ENCODE measurements at places on chromosomes 11 and 22.

DNA sequence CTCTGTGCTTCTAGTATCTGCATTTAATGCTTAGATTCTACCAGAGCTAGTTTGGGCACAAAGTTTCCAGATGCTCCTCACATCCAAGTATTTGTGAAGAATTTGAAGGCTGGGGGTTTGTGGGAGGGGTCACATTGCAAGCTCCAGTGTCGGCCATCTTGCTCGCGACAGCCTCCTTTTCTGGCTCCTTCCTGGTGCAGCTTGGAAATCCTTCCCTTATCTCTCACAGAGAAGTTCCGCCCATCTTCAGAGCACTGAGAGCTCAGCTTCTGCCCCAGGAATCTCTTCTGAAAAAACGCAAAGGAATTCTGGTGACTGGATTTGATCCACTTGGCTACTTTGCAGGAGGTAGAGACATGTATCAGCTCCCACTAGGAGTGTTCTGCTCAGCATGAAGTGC is 497.5 kb downstream of the TBC1D22A start:
- no peak for DNase-seq

DNA sequence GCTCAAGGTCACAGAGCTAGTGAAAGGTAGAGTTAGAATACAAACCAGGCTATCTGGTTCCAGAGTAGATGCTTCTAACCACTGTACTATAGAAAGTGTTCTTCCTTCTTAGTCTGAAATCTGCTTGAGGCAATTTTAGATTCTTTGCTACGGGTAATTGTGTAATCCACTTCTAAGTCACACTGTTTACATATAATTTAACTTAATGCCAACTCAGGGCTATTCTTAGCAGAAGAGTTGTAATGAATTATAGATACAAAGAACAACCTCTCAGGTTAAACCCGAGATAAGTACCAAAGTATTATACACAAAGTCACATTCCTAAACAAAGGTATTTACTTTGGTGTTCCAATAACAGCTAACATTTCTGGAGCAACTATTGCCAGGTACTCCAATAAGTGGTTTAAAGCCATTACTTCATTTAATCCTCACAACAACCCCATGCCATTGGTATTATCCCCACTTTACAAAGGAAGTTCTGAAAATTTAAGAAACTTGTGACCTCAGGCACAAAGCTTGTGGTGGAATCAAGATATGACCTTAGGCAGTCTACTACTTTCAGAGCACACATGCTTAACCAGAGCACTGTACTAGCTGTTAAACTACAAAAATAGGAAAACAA is 31.1 kb upstream of the DDI1 start:
- DNase-seq = no peak

GRCh38 chr11:78418584-78419211 is 1.1 kb upstream of the GAB2 start:
- no peak for DNase-seq

- DNase-seq = no peak
These were observed 16.8 kb downstream of the EFCAB6 start for GRCh38 chr22:43795320-43795719.

GRCh38 chr11:6200975-6201374 is 2.0 kb downstream of the OR52W1 start:
- no peak for DNase-seq

DNA sequence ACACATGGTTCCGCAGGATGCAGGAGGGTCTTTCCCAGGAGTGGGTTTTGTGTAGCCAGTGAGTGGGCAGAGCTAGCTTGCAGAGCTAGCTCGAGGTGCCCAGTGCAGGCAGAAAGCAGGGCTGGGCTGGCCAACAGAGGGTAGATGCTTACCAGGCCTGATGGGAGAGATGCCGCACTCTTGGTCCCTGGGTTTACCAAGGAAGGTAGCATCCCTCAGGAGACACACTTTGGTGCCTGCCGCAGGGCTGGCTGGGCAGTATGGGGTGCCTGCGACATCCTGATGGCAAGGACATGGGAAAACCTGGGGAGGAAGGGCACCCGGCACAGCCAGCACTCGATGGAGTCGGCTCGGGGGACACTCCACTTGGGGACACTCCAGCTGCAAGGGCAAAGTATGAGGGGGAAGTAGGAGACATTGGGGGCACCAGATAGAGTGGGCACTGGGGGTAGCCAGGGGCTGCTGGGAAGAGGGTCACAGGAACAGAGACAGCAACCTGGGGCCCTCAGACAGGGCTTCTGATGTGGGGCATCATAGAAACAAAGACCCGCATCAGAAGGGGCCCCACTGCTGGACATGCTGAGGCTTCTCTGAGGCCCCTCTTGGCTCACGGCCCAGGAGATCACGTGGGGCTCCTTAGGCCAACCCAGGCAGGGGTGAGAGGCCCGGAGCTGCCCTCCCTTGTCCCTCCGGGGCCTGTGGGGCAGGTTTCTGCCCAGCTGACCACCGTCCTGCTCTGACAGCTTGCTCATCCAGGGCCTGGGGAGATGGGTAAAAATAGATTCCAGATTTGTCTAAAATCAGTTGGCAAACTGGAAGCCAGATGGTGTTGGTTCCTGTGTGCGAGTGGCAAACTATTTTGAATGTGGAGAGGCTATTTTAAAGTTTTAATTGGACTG is 89.8 kb downstream of the MORC2 start:
- peak; percentile 48 for DNase-seq

DNA sequence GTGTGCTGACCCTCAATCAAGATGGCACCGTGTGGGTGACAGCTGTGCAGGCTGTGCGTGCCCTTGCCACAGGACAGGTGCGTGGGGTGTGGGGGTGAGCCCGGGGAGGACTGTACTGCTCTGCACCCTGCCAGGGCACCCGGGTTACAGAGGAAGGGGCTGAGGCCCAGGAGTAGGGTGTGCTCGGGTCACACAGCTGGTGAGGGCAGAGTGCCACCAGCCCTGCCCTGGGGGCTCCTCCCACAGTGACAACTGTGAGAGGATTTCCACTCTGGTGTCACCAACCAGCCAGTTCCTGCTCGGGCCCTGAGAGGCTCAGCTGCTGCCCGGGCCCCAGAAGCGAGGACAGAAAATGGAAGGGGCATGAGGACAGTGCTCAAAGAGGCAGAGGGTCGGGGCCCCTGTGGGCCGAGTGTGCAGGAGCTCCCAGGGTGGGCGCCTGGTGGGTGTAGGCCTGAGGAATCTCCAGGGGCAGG is 20.5 kb downstream of the TRMU start:
- DNase-seq = no peak

DNA sequence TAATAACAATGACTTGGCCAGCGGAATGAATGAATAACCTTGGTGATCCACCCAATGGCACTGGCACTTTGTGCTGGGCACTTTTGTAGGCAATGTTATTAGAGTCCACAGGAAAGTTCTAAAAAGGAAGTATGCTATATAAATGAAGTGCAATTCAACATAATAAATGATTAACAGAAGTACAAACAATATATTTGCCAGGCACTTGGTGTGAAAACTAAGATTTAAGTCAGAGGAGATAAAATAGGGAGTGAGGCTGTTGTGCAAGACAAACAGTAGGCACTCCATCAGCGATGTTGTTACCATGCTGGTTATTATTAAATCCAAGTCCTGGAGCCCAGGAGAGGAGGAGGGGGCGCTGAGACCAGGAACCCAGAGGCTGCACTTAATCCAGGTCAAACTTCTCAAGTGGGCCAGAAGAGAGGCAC is 173.8 kb downstream of the LARGE1 start:
- DNase-seq = no peak

GRCh38 chr11:92859156-92859690 is 110.2 kb upstream of the MTNR1B start:
- DNase-seq = peak; percentile 7

DNA sequence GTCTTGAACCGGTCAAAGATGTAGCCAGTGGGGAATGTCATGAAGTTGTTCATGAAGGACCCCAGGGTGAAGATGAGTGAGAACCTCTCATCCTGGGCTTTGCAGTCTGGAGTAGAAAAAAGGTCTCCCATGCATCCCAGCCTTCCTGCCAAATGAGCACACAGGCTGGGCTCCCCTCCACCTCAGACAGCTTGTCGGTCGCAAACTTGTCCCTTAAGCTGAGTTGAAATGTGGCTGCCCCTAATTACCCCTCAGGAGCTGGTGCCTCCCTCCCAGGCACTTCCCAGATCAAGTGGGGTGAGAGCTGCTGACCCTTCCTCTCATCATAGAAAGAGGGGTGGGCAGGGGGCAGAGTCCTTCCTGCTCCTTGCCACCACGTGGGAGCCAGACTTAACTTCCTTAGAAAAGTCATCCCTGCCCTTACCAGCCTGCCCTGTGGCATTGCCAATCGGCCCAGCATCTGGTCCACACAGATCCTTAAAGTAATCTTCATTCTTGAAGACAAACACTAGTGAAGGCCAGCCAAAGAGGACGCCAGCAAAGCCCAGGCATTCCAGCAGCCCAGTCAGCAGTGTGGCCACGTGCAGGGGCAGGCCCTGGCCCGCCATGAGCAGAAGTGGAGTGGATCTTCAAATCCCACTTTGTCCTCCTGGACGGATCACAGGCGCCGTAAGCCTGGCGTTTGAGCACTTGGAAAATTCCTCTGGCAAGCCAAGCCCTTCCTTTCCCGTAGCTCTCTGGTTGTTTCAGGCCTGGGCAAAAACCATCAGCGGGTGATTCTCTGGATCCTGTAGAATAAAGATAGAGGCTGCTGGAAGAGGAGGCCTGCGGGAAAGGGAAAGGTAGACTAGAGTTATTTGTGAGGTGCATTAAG is 1.1 kb downstream of the SLC43A3 start:
- DNase-seq = no peak

DNA sequence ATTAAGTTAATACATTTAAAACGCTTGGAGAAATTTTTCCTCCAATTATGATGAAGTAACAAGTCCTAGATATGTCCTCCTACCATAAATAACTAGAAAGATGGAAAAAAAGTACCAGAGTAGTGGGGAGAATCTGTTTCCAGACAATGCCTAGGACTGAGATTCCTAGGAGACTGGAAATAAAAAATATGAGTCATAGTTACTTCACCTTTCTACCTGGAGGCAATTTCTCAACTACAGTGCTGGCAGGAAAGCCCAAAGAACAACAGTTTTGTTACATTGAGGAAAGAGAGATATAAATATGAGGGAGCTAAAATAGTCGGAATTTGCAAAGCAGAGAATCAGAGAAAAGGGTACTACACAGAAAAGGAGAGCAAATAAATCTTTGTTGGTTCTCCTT is 202.1 kb upstream of the ARHGAP42 start:
- no peak for DNase-seq

DNA sequence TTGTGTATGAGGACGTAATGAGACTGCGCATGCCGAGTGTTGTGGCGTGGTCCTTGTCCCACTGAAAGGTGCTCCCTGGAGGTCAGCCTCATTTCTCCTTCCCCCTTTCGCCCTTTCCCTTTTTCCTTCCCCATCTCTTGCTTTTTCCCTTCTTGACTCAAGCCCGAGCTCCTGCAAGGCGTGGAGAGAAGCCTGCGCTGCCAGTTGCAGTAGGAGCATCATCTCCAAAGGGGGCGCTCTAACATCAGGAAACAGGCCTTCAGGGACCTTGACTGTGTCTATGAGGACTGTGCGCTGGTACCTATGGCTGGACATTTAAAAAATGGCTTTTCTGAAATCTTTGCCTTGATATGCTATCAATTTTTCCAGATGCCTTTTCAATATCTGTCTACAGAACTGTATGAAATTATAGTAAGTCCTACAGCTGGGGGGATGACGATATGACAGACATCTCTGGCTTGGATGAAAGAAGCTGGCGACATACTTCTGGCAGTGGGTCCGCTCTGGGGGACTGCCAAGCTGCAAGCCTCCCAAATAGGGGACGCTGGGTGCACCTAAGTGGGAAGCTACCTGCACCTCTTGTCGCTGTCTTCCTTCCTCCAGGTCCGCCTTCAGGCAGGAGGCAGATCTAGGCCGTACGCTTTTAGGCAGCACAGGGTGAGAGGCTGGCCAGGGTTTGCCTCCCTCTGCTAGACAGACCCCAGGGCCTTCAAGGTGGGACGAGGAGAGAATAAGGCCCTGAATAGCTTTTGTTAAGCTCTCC is 96.5 kb downstream of the NXPE2 start:
- DNase-seq = peak; percentile 41

- no peak for DNase-seq
These were observed 1342.2 kb downstream of the BRD1 start for GRCh38 chr22:48485149-48486133.

- no peak for DNase-seq
These were observed 32.0 kb downstream of the EXPH5 start for GRCh38 chr11:108561535-108561991.

GRCh38 chr11:128515826-128516778 is 71.3 kb downstream of the ETS1 start:
- DNase-seq = no peak

GRCh38 chr22:16975155-16975885 is 32.7 kb downstream of the GAB4 start:
- DNase-seq = no peak

GRCh38 chr11:36093548-36093947 is 149.7 kb downstream of the LDLRAD3 start:
- no peak for DNase-seq

GRCh38 chr11:112128483-112129121 is 35.3 kb downstream of the IL18 start:
- no peak for DNase-seq

- DNase-seq = no peak
These were observed 66.6 kb upstream of the CECR2 start for GRCh38 chr22:17302616-17303015.
